Putamen (tissue), 1 donor: ENCODE measurements at places on chromosomes 16 and 17.

- DNase-seq: no peak
Measured at GRCh38 chr16:83953796-83954576, 946 bp downstream of the OSGIN1 start.

GRCh38 chr16:69241926-69242325 is 55.0 kb downstream of the SNTB2 start:
- no peak for DNase-seq

- DNase-seq: peak; percentile 73
Measured at GRCh38 chr17:38572669-38573365, 32.9 kb downstream of the SRCIN1 start.

GRCh38 chr16:72481419-72481818 is 309.5 kb upstream of the PMFBP1 start:
- no peak for DNase-seq
